Activated T-helper 2 cell treated with anti-CD3 and anti-CD28 coated beads, Interferon-gamma antibody, Interleukin-2, Interleukin-4, amounts not matched to agents 10 μg/mL and 5 μg/mL and 100 μg/mL, durations not matched to agents 14 hours and 24 hours and 36 hours (primary cell): ENCODE measurements at places on chromosomes 3 and 15. TPM values are rescaled to one million over a fixed set of nuclear protein-coding genes. Genes with fewer than 3 reads are reported as not detected.

- DNase-seq, result no peak
These were observed 17.9 kb upstream of the TM4SF1 start for GRCh38 chr3:149395107-149396089.

- DNase-seq, result peak; percentile 36
These were observed 942 bp downstream of the ELP6 start for GRCh38 chr3:47512416-47513124.

DNA sequence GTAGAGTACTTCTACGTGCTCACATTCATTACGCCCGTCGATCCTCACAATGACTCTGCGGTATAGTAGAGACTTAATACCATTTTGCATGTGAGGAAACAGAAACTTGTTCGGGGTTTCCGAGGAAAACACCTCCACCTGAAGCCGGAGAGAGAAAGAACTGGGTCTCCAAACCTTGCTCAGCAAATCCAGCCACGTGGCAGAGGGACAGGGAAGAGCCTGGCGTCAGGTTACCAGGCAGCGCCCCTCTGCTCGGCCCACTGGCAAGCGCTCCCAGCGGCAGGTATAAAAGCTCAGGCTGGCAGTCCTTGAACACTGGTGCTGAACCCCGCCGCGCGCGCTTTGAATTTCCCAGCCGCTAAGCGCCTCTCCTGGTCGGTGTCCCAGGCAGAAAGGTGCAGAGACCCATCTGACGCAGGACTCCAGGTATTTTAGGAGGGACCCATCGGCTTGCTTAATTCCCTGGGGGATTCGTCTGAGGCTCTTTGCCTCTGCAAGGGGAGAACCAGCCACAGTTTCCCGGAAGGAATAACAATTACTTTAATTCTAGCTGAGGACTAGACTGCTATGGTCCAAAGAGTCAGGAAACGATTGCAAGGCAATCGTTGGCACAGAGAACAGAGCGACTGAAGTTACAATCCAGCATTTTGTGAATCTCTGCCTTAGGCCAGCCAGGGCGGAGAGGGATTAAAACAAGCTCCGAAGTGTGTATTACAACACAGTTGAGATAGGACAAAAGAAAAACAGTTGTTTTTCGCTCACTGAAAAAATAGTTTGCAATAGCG is at the start of gene C2CD4A:
TSS of gene C2CD4A (plus strand) at position 315 of the 785 bp plus-strand sequence. CDS start 637 bp downstream, outside the sequence.
- peak; percentile 29 for DNase-seq

- DNase-seq, result no peak
These were observed 2.8 kb upstream of the SST start for GRCh38 chr3:187673012-187673411.

- DNase-seq, result no peak
These were observed 16.7 kb upstream of the PPP1R2 start for GRCh38 chr3:195559723-195560409.

DNA sequence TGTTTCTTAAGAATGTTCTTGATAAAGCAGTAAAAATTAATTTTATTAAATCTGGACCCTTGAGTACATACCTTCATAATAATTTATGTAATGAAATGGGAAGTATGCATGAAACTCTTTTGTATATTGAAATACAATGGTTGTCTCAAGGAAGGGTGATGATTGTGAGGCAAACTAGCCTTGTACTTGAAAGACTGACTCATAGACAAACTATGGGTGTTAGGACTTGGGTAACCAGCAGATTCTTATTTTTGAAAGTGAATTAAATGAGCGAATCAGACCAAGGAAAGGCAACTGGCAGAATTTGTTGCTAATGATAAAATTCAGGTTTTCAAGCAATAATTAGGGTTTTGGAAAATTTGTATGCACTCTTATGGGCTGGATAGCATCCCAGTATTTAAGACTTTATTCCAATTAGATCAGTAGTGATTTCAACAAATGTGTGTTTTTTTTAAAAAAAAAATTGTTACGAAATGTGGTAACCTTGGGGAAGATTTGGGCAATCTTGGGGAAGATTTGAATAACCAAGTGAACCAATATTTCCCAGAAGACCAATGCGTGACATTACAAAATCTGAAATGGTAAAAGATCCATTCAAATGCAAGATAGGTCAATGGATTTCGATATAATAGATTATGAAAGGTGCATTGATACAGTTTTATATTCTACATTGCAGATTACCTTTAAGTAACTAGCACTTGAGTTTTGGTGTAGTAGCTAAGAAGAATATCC is 42.0 kb downstream of the ATP2C1 start:
- no peak for DNase-seq

GRCh38 chr3:177421481-177421785 is 224.2 kb upstream of the TBL1XR1 start:
- DNase-seq, result no peak

DNA sequence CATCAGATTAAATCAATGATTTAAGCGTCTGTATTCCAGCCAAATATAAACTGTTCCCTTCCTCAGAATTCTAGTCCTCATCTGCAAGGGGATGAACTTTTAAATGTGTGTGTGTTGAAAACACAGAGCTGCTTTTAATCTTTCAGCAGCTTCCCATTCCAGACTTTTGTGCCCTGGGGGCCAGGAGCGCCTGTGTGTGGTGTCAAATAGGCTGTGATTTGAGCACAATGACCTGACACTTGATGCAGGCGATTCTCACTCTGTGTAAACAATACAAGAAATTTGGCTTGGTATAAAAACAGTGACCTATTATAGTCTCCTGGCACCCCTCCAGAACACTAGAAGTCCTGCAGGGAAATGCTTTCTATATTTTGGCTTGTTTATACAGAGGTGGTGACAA is 274.6 kb upstream of the ROPN1 start:
- DNase-seq, result no peak

- DNase-seq, result no peak
These were observed 384.8 kb downstream of the RBMS3 start for GRCh38 chr3:29665688-29666087.

GRCh38 chr3:96449803-96450202 is 364.6 kb upstream of the EPHA6 start:
- no peak for DNase-seq

- DNase-seq, result no peak
These were observed 196.2 kb upstream of the CFAP20DC start for GRCh38 chr3:59245859-59246501.

DNA sequence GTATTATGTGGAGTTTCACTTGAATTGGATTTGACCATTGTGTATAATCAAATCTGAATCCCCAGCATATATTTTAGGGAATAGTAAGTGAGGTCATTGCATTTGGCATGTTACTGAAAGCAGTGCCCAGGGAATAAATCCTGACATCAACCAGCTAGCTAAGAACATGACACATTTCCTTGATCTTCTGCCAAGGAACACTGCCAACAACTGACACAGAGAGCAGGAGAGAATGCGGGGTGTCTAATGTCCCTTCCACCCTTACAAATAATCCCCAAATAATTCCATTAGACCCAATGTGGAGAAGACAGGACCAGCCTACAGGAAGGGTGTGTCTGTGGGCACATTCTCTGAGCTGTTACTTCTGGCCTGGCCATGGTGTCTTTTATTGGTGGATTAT is 30.6 kb upstream of the UBE3A start:
- DNase-seq, result no peak

- no peak for DNase-seq
These were observed 142.2 kb downstream of the FOXP1 start for GRCh38 chr3:71441217-71441924.

GRCh38 chr3:14862661-14863230 is 44.0 kb downstream of the FGD5 start:
- no peak for DNase-seq

DNA sequence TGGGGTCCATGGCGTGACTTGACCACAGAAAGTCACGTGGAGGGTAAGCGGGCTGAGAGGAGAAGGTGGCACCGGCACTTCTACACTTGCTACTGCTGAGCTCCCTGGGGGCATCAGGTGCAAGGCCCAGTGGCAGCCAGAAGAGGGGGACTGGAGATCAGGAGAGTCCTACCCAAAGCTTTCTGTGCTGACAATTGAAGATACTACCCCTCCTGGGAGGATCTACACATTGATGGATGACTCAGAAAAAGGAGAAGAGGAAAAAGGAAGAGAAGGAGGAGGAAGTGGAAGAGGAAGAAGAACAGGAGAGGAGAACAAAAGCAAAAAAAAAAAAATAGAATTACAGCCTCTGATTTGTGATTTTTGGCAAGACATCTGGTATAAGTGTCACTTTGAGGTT is 41.2 kb downstream of the MYO5C start:
- no peak for DNase-seq

DNA sequence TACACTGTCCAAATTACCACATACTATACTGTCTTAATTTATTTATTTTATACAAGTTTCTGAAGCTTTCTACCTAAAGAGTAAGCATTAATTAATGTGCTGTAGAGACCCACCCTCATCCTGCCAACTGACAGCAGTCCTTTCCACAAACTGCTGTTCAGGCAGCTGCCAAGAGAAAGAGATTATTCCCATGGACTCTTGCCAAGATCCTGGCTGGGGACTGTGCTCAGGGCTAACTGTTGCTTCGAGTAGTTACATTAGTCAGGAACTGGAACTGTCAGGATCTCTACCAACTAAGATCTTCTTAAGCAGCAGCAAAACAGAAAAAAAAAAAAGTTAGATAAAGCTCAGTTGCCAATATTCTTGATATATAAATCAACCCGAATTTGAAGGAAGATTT is 398.8 kb downstream of the MECOM start:
- DNase-seq, result no peak

- DNase-seq, result peak; percentile 19
These were observed 182.4 kb downstream of the SHQ1 start for GRCh38 chr3:72665701-72666446.

- DNase-seq, result no peak
These were observed 72.8 kb downstream of the SMAD3 start for GRCh38 chr15:67137951-67138848.

GRCh38 chr3:42531470-42531869 is 29.0 kb downstream of the VIPR1 start:
- no peak for DNase-seq

- DNase-seq, result no peak
These were observed 14.1 kb upstream of the ETV5 start for GRCh38 chr3:186123012-186123411.

- DNase-seq, result no peak
These were observed 161.0 kb downstream of the PLD1 start for GRCh38 chr3:171649267-171649666.

The TUSC7 gene
- total RNA-seq, result not detected in 2 replicates

The SIN3A gene
- total RNA-seq, result 88.4 and 94.6 TPM in 2 replicates

The DLL4 gene
- total RNA-seq, result 0.14 and 0.37 TPM in 2 replicates

The VIPR1 gene
- 0.51 and 0.52 TPM in 2 replicates for total RNA-seq

The RHOV gene
- total RNA-seq, result 0.80 and 0.82 TPM in 2 replicates

The HOMER2 gene
- 66.1 and 73.3 TPM in 2 replicates for total RNA-seq

The TMCO5A gene
- not detected in 2 replicates for total RNA-seq

The TGM4 gene
- not detected in 2 replicates for total RNA-seq

The FES gene
- 51.9 and 55.8 TPM in 2 replicates for total RNA-seq

The CCDC33 gene
- not detected in 2 replicates for total RNA-seq

The NPAP1 gene
- total RNA-seq, result not detected in 2 replicates
